ENCODE measurements at places on chromosomes 16 and 17.

DNA sequence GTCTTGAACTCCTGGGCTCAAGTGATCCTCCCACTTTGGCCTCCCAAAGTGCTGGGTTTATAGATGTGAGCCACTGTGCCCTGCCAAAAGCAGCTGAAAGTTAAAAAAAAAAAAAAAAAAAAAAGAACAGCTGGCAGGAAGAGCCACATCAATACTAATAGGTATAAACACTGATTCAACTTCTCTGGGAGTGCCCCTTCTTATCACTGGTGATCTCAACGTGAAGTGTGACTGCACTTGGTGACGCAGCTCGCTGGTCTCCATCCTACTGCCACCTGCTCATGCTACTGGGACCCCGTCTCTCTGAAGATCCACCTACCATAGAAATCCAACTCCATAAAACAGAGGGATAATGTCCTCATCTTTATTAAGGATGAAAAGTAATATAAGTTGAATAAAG lies 40.8 kb downstream of the RNF157 start:
- peak; percentile 25 for DNase-seq

- no peak for DNase-seq
Measured at GRCh38 chr17:79755591-79755990, 22.4 kb upstream of the CBX2 start.

DNA sequence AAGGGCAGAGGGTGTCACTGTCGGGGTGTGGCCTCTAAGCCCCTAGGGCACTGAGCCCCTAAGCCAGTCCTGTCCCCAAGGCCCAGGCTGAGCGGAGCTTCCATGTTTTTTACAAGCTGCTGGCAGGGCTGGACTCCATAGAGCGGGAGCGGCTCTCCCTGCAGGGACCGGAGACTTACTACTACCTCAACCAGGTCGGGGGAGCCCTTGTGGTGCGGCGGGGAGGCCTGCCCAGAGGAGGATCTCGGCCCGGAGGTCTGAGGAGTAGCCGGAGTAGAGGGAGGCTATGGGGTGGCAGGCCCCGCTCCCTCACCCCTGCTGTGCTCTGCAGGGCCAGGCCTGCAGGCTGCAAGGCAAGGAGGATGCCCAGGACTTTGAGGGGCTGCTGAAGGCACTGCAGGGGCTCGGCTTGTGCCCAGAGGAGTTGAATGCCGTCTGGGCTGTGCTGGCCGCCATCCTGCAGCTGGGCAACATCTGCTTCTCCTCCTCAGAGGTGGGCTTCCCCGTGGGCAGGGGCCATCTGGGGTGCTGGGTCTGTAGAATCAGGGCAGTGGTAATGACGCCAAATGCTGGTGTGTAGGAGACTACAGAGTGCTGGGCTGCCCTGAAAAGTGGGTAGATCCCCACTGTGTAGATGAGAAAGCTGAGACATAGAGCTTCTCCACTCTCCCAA lies 4.9 kb downstream of the MYO15B start:
- no peak for DNase-seq

GRCh38 chr16:87305505-87306391 lies 11.4 kb downstream of the C16orf95 start:
- DNase-seq, result no peak

DNA sequence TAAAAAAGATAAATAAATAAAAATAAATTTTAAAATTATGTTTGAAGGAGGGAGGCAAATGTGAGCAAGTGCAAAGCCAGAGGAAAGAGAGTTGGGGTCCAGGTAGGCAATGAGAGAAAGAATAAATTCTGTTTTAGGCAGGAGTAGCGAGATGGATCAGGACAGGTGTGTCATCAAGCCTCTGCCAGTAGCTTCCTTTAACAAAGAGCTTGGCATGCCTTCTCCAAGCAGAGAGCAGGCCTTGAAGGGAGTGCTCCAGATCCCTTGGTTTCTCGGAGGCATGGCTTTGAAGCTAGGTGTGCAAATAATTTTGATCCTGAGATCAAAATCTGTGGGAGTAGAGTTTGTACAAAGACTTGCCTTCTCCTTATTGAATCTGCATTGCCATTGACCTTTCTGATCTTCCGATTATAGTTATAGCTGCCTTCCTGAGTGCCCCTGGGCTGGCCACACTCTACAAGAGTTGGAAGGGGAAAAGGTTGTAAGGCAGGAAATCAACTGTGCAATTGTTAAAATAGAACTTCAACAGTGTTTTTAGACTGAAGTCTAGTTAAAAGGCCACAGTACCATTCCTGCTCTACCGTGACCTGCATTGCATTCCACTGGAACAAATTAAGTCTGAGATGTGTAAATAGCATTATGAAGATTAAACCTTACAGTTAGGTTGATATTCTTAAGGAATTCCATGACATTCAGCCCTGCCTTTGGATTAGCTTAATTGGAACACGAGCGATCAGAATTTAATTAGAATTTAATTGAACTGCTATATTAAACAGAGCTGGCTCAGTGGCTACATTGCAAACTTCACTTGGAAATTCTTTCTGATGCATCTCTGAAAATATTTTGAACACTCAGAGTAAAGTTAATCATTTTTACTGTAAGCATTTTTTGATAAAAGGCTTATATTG lies 33.7 kb downstream of the IQCK start:
- DNase-seq, result no peak

GRCh38 chr16:30054451-30054850 lies 11.1 kb upstream of the ALDOA start:
- no peak for DNase-seq

GRCh38 chr16:53480394-53480793 lies 22.6 kb downstream of the AKTIP start:
- no peak for DNase-seq

- DNase-seq, result no peak
Measured at GRCh38 chr17:58377661-58378060, 25.7 kb upstream of the SUPT4H1 start.

DNA sequence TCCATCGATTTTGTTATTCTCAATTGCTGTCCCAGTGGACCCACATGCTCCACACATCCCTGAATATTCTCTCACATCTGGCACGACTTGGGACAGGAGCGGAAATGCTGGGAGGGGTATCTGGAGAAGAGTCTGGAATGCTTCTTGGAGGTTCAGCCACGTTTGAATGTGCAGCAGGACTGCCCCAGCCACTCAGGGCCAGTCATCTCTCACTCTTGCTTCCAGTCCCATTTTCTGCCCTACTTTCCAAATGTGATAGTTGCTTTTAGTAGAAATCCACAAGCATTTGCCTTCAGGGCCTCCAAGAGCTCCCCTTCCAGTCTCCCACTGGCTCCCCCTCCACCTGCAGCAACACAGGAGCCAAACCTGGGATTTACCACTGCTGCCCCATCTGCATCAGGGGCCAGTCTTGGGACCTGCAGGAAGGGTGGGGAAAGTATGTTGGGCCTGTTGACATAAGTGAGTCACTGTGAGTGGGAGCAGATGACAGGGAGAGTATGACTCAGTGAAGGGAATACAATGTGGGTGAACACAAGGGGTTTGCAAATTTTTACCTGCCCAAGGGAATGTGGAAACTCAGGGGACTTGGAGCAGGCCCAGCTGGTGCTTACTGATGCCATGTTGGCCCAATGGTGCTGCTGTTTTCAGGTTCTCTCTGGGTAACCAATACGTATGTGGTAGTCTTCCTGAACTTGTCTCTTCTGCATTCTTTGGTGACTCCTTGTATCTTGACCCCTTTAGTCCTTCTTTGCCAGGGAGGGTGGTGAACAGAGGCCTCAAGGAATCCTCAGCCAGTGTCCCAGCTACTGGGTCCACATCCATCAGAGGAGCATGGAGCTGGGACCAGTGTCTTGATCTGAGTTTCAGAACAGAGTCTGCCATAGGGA lies 78.8 kb upstream of the CRHR1 start:
- no peak for DNase-seq

DNA sequence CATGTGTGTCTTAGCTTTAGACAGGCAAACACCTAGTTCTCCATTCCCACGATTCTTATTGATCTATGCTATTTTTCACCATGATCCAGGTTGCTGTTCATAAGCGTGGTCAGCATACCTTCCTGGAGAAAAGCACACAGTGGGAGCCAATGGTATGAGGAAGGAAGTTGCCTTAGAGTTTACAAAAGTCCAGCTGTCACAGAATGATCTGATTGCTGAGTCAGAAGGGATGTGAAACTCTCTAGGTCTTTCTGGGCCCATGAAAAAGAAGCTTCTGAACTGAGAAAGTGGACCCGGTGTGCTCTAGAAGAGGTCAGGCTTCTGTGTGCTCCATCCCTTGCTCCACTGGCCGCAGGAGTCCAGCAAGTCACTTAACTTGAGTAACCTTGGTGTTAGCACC lies 71.0 kb upstream of the CCL1 start:
- DNase-seq, result no peak

GRCh38 chr16:4501071-4501478 lies 24.9 kb downstream of the HMOX2 start:
- no peak for DNase-seq

- DNase-seq, result no peak
Measured at GRCh38 chr16:66853261-66854139, 9.3 kb downstream of the CA7 start.

DNA sequence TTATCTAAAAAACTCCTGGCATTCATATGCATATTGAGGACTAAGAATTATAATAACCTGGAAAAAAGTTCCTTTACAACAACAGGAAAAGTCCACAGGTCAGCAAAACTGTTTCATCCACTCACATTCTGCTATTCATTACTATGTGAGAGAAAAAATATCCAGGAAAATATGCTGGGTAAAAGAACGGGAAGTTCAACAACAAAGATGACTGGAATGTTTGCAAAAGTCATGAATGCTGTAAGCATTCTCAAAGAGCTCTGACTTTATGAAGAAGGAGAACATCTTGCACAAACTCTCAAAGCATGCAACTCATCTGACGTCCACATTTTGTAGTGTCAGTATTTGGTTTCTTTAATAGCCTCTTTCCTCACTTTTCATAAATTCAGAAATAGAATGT lies 56.9 kb upstream of the ALDH3A1 start:
- no peak for DNase-seq

GRCh38 chr17:7884581-7885366 lies 3.8 kb upstream of the CHD3 start:
- no peak for DNase-seq

GRCh38 chr17:57406131-57406980 lies 150.0 kb downstream of the MSI2 start:
- DNase-seq, result no peak

DNA sequence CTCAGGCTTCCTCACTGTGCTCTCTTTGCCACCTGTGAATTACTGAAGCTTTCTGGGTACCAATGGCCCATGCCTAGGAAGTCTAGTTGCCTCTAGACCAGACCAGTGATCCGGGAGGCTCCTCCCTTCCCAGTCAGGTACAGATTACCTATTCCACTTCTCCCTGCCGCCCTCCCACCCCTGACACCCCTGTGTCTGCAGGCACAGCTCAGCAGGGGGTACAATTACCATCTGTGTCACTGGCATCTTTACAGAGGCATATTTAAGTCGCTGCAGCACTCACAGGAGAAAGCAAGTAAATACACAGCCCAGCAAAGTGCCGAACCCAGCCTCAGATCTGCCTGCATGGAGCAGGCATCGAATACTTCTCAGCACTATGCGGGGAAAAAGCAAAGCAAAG lies 5.3 kb upstream of the WSCD1 start:
- no peak for DNase-seq

- DNase-seq, result no peak
Measured at GRCh38 chr17:70357190-70357589, 187.9 kb downstream of the KCNJ2 start.

- DNase-seq, result no peak
Measured at GRCh38 chr16:57134982-57135381, 42.6 kb downstream of the CPNE2 start.

DNA sequence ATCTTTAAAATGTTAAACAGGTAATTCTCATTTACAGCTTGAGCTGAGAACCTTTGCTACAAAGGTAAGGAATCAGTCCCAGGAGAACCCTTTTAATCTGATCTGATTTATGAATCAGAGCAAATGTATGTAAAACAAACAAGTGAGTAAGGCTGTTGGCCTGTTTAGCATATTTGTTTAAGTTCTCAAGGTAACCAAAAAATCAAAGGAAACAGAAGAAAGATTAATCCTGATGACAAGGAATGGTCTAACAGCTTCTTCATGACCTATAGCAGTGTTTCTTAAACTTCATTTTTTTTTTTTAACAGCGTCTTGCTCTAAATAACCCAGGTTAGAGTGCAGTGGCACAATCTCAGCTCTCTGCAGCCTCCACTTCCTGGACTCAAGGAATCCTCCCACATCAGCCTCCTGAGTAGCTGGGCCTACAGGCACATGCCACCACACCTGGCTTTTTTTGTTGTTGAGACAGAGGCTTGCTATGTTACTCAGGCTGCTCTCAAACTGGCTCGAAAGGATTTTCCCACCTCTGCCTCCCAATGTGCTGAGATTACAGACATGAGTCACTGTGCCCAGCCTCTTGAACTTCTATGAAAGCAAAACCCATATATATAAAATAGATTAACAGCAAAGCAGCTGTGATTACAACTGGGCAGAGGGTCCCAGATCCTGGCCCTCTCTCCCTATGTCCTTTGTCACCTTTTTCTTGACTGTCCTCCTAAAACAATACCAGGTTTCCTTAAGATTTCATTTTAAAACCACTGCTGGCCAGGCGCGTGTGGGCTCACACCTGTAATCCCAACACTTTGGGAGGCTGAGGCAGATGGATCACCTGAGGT lies 5.1 kb upstream of the JPT1 start:
- DNase-seq, result no peak

DNA sequence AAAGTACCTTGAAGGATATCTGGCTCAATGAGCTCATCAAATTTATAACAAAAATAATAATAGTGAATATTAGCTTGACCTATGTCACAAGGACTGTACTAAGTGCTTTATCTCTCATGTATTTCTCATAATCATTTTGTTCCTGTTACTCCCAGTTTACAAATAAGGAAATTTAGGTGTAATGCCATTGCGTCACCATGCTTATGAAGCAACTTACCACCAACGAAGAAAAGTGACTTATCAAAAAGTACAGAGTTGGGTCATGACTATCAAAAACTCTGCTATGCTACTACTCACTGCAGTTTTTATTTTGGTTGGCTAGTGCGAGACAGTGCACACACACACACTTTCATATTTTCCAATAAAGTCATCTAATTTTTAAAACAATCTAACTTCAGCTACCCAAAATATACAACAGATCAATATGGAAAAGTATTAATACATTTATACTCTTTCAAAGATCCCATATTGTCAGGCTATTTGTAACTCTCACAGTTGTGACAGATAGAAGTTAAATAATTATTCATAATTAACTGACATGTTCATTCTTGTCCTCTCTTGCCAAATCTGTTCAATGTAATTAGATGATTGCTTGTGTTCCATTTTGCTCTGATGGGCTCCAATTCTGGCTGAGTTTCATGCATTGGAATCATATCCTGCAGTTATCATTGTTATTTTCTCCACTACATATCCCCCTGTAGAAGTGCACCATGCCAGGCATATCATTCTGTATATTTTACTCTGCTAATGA lies 119.4 kb downstream of the KCNJ2 start:
- DNase-seq, result no peak

GRCh38 chr16:25040543-25040942 lies 25.4 kb upstream of the ARHGAP17 start:
- no peak for DNase-seq

- no peak for DNase-seq
Measured at GRCh38 chr17:51456942-51457341, 196.6 kb downstream of the UTP18 start.

- DNase-seq, result no peak
Measured at GRCh38 chr17:79951361-79952264, 84.1 kb downstream of the TBC1D16 start.

- DNase-seq, result no peak
Measured at GRCh38 chr17:54992797-54993639, 24.5 kb downstream of the STXBP4 start.

- no peak for DNase-seq
Measured at GRCh38 chr16:81599034-81599744, 154.6 kb downstream of the CMIP start.

GRCh38 chr17:71937914-71938313 lies 182.9 kb upstream of the SOX9 start:
- DNase-seq, result no peak

All from stimulated activated CD4-positive, alpha-beta T cell treated with anti-CD3 and anti-CD28 coated beads, Interleukin-1b, Interleukin-23, amount 100 ng/mL, for 1 hour (primary cell).